ENCODE measurements at places on chromosomes 7 and 10. TPM values are rescaled to one million over a fixed set of nuclear protein-coding genes. Genes with fewer than 3 reads are reported as not detected.

Gene MOGAT3
- not detected for total RNA-seq

Gene PLXNA4
- 0.14 TPM for total RNA-seq

Gene KCNMA1
- total RNA-seq, result 0.14 TPM

Gene ITPRID1
- not detected for total RNA-seq

Gene BTBD16
- not detected for total RNA-seq

DNA sequence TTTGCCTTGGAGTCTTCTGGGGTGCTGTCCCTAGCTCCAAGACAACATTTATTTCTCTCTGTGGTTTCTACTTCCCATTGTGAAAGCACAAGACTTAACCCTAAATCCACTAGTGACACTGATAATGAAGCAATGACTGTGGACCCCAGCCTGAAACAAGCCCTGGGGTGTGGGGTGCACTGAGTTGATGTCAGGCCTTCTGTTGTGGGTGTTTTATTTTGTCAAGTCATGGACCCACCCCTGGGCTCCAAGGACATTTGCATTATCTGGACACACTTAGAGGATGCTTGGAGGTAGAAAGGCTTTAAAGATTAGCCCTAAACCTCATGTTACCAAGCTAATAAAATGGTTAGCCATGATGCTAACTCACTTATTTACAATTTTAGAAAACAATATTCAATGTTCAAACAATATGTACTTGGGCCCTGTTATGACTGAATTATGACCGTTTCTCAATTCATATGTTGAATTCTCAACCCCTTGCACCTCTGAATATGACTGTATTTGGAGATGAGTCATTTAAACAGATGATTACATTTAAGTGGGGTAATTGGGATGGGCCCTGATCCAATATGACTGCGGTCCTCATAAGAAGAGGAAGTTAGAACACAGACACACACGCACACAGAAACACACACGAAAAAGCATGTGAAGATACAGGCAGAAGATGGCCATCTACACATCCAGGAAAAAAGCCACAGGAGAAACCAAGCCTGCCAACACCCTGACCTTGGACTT lies 137.2 kb upstream of the IGFBP3 start:
- DNase-seq, result no peak

- no peak for DNase-seq
These were observed 24.0 kb downstream of the WASL start for GRCh38 chr7:123724817-123725253.

DNA sequence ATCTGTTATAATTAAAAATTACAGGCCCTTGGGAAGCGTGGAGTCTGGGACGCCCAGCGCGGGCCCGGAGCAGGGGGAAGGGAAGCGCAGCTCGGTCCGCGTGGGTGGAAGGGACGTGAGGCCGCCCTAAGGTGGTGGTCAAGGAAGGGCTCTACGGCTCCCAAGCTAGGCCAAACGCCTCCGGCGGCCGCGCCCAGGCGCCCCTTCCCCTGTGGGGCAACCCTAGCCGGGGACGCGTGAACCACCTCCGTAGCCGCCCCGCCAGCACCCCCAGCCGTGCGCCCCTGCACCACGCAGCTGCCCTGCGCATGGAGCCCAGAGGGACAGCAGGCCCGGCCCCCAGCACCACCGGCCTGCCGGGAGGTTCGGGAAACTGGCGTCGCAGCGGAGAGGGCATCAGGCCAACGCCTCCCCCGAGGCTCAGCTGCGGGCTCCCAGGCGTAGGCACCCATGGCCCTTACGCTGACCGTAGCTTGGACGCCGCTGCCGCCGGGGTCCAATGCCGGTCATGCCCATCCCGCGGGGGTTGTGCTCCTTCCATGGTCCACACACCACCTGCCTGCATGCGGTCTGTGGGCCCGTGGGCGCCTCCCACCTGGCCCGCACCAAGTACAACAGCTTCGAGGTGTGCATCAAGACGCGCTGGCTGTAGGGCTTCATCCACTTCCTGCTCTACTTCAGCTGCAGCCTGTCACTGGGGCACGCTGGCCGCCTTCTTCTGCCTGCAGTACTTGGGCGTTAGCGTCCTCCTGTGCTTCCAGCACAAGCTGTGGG lies 166.7 kb downstream of the SEPTIN7 start:
- no peak for DNase-seq

- no peak for DNase-seq
These were observed 92.6 kb downstream of the RGS10 start for GRCh38 chr10:119449760-119450461.

DNA sequence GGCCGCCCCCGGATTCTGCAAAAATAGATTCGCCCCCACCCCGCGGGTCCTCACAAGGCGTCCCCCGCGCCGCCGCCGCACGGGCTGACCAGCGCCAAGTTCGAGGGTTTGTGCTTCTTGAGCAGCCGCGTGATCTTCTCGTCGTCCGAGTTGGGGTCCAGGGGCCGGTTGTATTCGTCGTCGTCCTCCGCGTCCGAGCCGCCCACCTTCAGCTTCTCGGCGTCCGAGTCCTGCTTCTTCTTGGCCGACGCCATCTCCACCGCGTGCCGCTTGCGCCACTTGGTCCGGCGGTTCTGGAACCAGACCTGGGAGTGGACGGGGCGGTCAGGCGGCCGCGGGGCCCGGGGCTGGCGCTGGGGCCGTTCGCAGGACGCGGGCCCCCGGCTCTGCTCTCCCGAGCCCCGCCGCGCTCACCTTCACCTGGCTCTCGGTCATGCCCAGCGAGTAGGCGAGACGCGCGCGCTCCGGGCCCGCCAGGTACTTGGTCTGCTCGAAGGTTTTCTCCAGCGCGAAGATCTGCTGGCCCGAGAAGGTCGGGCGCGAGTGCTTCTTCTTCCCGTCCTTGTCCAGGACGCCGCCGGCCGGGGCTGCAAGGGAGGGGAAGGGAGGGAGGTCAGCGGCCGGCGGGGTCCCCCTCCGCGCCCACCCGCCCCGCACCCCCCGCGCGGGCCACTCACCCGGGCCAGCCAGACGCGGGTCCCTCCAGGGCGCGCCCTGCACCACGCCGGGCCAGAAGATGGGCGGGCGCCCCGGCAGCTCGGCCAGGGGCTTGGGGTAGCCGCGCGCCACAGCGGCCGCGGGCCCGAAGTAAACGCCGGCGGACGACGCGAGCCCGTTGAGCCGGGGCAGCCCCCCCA lies 853 bp downstream of the NKX6-2 start:
- no peak for DNase-seq

DNA sequence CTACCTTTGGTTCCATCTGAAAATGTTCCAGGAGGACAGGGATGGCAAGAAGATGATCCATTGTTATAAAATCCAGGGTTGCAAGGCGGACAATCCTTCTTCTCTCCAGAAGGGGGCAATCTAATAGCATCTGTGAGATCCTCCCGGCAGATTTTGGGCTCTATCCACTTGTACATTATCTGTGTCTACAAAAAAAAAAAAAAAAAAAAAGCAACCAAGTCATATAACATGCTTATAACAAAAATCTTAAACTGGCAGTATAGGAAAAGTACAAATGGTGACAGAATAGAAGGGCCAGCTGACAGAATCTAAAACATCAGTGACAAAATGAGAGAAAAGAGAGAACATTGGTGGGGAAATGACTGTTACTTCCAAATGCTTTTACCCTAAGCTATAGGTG lies 132.7 kb downstream of the ELAPOR2 start:
- no peak for DNase-seq

GRCh38 chr7:101913247-101913721 lies 95.9 kb downstream of the CUX1 start:
- no peak for DNase-seq

DNA sequence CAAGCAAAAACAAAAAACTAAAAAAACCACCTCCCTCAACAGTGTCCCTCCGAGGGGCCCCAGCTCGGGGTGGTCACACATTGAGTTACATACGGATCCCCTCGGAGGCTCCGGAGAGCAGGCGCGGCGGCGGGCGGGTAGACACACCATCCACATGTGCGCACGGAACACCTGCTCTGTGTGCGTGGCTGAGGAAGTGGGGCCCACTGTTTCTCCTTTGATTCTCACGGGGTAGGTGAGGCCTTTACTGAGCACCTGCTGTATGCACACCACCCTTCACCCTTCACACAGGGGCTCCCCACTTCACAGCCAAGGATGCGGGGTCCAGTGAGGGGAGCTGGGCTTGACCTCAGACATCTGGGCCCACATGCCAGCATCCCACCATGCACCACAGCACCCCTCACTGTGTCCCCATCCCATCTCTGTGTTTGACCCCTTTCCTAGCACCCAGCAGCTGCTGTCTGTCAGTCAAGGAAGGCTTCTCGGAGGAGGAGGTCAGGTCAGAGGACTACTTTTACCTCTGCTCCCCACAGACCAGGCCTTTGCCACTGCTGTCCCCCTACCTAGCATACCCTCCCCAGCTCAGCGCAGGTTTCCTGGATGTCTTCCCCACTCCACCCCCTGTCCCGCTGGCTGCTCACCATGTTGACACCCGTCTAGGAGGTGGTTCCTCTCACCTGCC lies 71.1 kb downstream of the MICALL2 start:
- DNase-seq, result no peak

DNA sequence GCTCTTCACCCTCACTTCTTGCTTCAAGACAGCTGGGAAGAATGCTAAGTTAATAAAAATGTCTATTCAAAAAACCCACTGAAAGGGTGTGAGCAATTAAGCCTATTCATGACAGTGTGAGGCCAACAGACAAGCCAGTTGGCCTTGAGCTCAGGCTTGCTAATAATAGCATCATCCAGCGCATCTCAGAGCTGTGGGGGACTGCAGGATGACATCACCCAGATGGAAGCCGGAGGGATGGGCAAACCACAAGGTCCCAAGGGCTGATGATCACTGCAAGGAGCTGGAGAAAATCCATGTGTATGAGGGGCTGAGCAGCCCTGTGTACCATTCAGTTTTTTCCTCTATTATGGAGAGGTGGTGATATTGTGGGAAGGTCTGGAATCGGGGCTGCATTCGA lies 770.4 kb downstream of the TNS3 start:
- no peak for DNase-seq

GRCh38 chr10:30365278-30365677 lies 16.2 kb upstream of the MTPAP start:
- DNase-seq, result peak; percentile 7

Measured in activated T-helper 2 cell treated with anti-CD3 and anti-CD28 coated beads, Interferon-gamma antibody, Interleukin-2, Interleukin-4, amounts not matched to agents 10 μg/mL and 5 μg/mL and 100 μg/mL, durations not matched to agents 14 hours and 24 hours and 36 hours (primary cell).